Stimulated activated CD8-positive, alpha-beta memory T cell treated with anti-CD3 and anti-CD28 coated beads, Interleukin-15, amount 100 ng/mL, for 48 hours (primary cell): ENCODE measurements at places on chromosomes 2 and 18.

DNA sequence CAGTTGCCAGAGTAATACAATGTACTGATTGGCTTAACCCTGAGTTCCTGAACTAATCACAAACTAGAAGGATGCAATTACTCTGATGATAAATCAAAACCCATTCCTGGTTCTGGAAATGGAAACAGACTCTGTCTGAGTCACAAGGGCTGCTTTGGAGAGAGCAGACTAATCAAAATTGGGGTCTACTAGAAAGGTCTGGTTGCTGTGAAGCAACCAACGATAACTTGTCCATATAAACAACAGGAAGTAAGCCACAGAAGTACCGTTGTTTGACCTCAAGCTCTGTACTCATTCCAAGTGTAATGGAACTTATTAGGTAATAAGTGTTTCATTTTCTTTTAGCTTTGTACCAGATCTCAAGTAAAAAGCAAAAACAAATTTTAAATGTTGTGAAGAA is 49.7 kb downstream of the RASGRP3 start:
- DNase-seq, result no peak

DNA sequence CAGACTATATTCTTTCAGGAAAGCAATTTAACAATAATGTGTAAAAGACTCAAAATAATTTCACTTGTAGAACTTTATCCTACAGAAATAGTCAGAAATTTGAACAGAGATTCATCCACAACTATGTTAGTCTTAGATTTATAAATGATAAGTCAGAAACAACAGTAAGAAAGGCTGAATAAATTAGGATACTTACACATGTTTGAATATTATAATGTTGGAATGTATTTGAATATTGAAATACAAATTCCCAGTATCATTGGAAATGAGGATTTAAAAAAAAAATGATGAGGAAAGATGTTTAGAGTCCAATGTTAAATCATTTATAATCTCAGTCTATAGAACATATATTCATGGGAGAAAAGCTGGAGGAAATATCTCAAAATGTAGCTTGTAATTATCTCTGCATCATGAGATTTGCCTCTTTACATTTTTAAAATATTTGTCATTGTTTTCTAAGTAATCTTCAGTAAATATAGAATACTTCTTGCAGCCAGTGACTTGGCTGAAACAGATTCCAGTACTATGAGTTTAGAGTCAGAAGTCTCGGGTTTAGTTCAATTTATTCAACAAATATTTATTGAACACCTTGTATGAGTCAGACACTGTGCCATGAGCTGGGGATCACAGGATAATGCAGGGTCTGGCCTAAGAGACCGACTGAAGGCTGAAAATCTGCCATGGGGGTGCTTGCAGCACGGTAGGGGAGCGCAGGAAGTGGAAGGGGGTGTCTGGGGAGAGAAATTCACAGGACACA is 32.3 kb downstream of the CXCR4 start:
- no peak for DNase-seq

DNA sequence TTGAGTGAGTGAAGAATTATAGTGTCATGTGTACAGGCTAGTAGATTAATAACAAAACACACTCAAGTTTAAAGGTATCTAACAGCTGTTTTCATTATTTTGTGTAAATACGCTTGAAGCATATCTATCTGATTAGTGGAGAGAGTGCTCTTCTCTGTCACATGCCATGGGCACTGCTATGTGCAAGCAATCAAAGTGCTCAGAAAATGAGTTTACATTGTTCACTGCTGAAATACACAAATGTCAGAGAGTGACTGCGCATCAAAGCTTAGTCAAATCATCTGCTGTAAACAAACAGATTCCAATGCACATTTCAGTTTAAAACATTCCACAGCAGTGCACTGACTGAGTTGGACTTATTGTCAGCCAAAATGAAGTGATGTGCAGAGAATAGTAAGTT is 423.4 kb downstream of the ZEB2 start:
- no peak for DNase-seq

DNA sequence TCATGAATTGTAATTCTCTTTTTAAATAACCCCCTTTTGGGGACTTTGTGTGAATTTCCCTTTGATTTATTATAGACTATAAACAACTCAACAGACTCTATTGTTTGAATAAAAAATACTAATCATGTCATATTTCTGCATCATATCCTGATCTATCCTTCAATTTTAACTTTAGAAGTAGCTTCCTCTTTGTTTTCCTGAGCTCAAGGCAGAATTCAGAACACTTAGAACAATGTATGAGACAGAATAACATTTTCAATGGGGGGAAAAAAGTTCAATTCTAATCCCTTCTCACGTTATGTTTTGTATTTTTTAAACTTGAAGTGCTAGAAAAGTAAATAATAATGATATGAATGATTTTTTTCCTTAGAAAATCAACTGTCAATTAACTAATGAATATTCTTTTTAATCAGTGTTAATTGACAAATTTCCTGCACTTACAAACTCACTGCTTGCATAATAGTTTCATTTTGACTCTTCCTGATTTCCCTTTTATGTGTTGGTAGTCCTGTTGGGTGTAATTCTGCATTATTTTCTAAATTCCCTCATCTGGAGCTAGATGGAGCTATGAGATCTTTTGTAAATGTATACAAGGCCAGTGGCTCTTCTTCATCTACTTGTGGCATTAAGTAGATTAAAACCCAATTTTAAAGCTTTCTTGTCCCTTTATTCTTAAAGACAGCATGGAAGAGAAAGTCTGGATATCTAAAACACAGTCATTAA is 326.1 kb downstream of the PARD3B start:
- DNase-seq, result no peak

DNA sequence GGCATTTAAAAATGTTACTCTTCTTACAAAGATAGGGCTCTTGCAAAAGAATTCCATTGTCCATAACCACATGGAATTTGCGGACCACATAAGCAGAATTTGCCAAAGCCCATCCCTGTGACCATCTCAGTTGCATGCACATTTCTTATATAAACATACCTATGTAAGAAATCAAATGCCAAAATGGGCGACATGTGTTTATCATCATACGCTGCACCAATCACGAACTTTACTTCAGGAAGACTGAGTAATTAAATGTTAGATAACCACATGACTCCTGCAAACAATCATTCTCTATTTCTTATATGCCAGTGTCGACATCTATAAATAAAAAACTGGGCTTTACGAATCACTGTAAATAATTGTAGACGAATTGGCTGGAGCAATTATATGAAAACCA is 186.1 kb upstream of the RBMS1 start:
- no peak for DNase-seq

DNA sequence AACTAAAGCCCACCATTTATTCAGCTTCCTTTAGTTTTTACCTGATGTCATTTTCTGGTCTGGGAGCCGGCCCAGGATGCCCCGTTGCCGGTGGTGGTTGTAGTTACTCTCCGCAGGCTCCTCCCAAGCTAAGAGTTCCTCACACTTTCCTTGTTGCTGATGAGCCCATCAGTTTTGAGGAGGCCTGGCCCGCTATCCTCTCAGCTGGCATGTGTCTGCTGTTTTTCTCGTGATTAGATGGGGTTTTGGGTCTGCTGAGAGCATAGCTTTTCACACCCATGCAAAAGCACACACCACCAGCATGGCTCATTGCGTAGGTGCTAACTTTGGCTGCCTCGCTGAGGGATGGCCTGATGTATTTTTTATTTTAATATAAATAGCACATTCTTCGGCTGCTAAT is 72.1 kb downstream of the PSMG2 start:
- DNase-seq, result no peak
